ENCODE measurements at places on chromosomes 13 and 19.

DNA sequence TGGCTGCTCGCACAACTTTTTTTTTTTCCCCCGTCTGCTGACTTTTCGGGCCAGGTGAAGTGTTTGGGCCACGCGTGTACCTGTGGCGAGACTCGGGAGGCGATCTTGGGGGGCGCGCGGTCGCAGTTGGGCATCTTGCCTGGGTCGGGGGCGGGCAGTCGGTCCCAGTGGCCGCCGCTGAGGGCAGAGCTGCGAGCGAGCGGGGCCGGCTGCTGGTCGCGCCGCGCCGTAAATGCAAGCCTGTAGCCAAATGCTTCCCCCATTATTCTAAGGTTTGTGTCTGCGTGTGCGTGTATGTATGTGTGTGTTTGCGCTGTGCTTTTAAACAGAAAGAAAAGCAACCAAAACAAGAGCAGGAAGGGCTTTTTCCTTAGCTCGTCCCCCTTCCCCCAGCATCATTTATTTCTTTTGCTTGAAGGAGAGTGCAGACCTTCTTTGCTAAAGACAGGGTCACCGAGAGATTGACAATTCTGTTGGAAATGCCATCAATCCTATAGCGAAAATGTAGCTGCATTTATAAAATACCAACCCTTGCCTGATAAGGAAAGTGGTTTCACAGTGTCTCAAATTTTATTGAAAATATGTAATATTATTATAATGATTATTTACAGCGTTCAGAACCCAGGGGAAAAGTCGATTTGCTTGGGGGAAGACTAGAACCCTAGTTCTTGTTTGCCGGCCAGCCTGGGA lies 143.2 kb upstream of the ZNF536 start:
- no peak for DNase-seq

DNA sequence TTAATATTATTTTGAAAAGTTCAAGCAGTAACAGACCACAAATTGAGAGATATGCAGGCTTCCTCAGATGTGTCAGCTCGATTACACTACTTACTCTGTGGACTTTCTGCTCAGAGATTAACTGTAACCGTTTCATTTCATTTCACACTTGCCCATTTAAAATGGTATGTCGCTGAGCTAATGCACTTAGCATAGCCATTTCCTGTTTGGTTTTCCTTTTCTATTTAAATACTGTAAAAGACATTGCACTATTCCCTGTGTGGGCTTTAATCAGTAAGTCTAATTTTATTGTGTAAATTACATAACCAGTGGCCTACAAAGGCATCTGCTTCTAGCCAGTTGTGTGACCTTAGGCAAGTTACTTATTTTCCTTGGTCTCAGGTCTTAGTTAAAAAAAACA lies 237.6 kb downstream of the LACC1 start:
- DNase-seq = no peak

GRCh38 chr19:11423791-11424181 lies 4.7 kb upstream of the RGL3 start:
- DNase-seq = no peak

DNA sequence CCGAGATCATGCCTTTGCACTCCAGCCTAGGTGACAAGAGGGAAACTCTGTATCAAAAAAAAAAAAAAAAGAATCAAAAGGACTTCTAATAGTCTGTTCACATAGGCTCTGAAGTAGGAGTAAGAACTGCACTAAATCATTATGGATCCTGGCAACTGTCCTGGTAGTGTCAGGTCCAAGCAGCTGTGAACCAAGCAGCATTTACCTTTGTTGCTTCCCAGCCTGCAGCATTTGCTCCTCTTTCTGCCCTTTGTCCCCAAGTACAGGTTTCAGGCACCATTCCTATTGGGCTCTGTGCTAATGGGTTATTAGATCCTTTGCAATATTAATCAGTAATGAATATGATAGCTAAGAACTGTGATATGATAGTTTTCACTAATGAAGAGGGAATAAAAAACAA lies 77.4 kb upstream of the NBEA start:
- no peak for DNase-seq

DNA sequence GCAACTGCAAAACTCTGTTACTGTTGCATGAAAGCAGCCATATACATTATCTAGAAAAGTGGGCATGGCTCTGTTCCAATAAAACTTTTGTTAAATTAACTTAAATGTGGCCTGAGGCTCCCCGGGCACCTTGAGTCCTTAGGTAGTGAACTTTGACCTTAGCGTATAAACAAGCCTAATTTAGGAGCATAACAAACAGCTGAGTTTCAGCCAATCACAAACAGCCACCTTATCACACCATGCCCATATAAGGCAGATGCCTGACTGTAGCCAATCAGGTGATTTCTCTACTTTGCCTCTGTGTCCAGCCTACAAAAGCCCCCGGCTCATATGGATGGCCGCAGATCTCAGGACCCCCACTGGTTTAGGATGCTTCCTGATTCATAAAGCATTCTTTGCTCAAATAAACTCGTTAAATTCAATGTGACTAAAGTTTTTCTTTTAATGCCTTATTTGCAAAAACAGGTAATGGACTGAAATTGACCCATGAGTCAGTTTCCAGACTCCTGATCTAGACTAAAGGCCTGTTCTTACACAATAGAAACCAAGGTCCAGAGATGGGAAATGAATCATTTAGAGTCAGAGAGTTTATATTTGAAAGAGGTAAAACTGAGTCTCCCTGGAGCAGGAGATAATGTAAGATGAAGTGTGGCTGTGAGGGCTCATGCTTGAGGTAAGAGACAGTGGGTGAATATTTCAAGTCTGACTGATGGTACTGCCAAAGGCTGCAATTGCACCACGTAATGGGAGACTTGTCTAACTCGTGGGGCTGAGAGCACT lies 130.2 kb downstream of the FGF9 start:
- DNase-seq = no peak

- DNase-seq = no peak
Observed at GRCh38 chr13:42981853-42982252, 10.2 kb downstream of the EPSTI1 start.

GRCh38 chr19:51440846-51441409 lies 17.3 kb downstream of the SIGLEC8 start:
- no peak for DNase-seq

DNA sequence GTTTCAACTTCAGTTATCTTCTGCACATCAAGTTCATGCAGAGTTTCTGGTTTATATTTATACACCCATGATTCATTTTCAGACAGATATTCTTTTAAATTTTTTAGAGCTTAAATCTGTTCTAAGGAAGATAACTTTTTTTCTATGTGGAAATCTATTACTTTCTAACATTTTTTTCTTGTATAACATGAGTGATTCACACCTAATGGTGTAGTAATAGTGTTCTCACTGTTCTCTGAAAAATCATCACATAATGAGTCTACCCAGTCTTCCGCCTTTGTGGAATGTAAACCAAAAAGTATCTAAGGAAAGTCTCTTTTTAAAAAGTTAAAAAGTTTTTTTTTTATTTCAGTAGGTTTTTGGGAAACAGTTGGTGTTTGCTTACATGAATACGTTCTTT lies 70.8 kb downstream of the FNDC3A start:
- DNase-seq = no peak

DNA sequence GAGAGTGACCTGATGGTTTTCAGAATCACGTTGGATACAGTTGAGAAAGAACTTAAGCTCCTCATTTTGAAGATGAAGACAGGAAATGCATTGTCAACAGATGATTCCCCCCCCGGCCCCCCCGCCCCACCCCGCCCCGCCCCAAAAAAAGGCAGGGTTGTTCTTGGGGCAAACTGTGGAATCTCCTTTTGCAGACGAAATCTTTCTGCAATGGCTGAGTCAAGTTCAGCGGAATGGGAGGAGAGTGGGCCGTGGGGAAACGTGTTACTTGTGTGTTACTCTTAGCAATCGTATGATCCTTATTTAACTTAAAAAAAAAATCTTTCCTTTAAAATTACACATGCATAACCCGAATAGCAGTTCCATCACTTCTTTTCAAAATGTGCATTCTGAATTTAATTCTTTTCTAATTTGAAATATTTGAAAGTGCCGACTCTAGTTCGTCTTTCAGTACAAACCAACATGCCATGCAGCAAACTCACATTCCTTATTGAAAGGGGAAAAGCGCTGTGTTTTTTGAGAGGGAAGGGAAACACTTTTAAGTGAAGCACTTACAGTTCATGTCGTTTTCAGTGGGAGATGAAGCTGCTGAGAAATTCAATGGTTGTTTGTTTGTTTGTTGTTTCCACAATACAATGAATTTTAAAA lies 348.5 kb upstream of the ARGLU1 start:
- DNase-seq = no peak

DNA sequence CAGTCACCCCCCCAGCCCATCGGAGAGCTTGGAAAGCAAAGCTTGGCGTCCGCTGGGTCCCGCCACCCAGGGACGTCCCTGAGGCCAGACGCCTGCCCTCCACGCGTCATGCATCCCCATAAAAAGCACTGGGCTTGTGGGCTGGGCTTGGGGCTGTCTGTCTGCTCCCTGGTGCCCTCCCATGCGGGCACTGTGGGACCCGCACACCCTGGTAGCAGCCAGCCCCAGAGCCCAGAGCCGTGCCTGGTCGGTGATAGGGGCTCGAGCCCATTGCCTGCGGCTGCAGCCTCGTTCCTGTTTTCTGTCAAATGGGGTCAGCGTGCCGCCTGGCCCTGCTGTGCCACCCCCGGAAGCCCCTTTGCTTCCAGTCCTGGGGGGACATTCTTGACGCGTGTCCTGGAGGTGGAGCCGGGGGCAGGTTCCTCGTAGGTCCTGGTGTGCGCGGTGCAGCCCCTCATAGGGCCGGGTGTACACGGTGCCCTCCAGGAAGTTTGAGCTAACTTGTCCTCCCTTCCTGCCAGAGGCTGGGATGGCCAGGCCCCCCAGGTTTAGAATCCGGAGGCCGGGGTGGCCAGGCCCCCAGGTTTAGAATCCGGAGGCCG lies 4.3 kb upstream of the GZMM start:
- DNase-seq = no peak

DNA sequence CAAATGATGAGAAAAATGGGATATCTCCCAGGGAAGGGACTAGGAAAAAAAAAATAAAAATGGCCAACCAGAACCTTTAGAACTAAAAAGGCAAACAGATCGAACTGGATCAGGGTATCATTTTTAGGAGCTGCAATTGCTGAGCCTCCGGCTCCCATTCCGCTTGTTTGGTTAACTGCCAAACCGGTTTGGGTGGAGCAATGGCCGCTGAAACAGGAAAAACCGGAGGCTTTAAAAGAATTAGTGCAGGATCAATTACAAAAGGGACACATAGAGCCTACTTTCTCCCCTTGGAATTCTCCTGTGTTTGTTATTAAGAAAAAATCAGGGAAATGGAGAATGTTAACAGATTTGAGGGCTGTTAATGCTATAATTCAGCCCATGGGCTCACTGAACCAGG lies 12.7 kb upstream of the ZNF443 start:
- DNase-seq = no peak

DNA sequence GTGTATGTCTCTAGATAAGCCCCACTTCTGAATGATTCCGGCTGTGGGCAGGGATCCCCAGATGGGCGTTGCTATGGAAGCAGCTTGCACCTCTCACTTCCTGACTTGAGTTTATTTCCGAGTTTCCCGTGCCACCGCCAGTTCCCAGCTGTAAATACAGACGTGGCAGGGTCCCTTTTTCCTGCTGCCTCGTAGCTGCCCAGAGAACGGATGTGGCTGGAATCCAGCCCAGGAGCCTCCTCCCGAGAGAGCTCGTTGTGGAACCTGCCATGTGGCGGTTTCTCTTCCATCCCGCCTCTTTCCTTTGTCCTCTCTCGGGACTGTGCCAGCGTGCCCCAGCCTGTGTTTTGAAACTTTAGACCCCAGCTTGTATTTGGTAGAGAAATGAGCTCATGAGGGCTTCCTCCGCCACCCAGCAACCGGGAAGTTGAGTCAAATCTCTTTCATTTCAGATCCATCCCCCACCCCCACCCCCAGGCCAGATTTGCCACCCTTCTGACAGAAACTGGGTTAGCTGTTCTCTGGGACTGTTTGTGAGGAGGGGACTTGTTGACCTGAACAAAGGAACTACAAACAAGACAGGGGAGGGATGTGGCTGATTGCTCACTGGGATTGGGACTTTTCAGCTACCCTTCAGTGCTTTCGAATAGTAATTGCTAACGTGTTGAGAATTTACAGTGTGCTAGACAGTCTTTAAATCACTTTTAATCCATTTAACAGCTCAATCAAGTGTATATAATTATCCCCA lies 96.6 kb downstream of the SIPA1L3 start:
- peak; percentile 54 for DNase-seq

GRCh38 chr19:43858174-43858573 lies 31.1 kb downstream of the ZNF283 start:
- DNase-seq = no peak

DNA sequence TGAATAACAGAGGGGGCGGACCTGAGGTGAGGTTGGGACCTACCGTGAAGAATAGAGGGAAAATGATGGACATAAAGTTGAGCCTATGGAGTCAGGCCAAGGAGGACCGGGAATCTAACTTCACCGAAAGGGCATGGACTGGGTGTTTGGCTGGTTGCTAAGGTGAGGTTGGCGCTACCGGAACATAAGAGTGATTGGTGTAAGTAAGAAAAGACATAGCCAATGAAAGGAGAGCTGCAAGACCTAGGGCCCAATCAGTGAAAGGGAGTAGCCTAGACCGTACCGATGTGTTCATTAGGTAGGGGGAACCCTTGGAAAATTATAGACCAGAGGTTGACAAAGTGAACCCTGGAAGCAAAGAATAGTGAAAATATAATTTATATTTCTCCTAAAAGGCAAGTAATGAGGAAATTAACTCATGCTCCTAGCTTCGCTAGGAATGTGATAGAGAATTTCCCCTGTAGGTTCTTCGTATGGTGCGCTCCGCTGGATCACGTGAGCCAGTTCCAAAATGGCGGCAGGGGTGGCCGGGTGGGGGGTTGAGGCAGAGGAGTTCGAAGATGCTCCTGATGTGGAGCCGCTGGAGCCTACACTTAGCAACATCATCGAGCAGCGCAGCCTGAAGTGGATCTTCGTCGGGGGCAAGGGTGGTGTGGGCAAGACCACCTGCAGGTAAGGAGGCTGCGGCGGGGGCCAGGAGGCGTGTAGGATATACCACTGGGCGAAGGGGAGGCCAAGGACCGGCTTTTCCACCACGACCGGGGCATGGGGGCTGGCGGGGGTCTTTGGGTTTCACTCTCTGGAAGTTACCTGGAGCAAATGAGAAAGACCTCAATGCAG lies at the start of gene GET3:
Gene GET3 (plus strand): TSS at position 503 of the 840 bp plus-strand sequence. CDS start 9 bp downstream, at position 512.
- peak; percentile 100 for DNase-seq

- peak; percentile 44 for DNase-seq
Observed at GRCh38 chr13:68056816-68057710, 826.9 kb upstream of the PCDH9 start.

DNA sequence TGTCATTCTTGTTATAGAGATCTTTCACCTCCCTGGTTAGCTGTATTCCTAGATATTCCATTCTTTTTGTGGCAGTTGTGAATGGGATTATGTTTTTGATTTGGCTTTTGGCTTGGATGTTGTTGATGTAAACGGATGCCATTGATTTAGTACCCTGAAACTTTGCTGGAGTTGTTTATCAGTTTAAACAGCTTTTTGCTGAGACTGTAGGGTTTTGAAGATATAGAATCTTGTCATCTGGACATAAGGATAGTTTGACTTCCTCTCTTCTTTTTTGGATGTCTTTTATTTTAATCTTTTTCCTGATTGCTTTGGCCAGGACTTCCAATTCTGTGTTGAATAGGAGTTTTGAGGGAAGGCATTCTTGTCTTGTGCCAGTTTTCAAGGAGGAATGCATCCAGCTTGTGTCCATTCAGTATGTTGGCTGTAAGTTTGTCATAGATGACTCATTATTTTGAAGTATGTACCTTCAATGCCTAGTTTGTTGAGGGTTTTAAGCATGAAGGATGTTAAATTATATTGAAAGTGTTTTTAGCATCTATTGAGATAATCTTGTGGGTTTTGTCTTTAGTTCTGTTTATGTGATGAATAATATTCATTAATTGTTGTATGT lies 16.8 kb downstream of the ZNF431 start:
- peak; percentile 15 for DNase-seq

All from skeletal muscle cell (primary cell).